ENCODE measurements at places on chromosomes 4 and X. TPM values are rescaled to one million over a fixed set of nuclear protein-coding genes. Genes with fewer than 3 reads are reported as not detected.

The BMX gene
- not detected for total RNA-seq

DNA sequence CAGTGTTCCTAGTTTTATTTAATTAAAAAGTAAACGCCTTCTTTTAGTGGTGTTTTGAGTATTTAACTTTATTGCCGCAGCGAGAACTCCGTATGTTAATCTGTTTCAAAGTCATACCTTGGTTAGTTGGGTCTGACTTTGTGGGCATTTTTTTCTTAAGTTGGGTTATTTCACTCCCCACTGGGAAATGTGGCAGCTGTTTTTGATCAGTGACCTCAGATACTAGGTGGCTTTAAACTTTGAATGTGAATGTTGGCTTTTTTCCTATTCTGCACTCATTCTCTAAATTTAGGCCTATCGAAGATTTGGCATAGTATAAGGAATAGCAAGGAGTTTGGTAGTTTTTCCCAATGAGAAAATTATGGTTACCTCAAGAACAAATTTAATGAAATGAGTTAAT lies 85.9 kb downstream of the FIP1L1 start:
- peaks cover 5% of the 10 kb centered on the region for H3K36me3 ChIP-seq
- no peak for DNase-seq
- peaks cover 7% of the 10 kb centered on the region for H3K4me1 ChIP-seq
- H3K27ac ChIP-seq: no peak overlapping the region
- H3K27me3 ChIP-seq: no peaks in the 10 kb centered on the region
- no peak overlapping the region for H3K4me3 ChIP-seq

GRCh38 chrX:35829501-35829900 lies 31.4 kb downstream of the MAGEB16 start:
- no peaks in the 10 kb centered on the region for H3K4me1 ChIP-seq
- no peaks in the 10 kb centered on the region for H3K36me3 ChIP-seq
- H3K4me3 ChIP-seq: no peak overlapping the region
- no peak for DNase-seq

The NOX1 gene
- total RNA-seq: not detected

DNA sequence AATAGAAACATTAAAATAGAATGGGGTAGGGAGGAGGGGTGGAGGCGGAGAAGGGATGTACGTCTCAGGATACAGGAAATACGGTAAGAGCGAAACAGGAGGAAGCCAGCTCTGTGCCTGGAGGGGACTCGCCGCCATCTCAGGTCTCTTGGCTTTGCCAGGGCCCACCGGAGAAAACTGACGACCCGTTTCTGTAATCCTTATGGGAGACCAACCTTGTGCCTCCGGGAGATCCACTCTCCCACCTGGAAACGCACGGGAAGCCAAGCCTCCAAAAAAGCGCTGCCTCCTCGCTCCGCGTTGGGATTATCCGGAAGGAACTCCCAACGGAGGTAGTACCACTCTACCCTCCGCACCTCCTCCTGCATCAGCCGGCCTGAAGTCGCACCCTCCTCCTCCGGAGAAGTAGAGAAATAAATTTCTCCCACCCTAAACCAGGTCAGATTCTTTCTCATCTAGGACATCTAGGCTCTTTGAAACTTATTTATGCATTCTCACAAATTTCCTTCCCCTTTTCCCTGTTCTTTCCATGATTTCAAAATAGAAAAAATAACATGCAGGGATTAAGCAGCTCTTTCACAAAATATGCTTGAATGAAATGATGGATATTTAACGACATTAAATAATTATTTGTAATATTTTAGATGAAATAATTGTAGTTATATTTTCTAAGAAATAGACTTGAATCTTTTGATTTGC lies at the start of gene NBDY:
Gene NBDY, plus strand, starts transcription at position 92 of the 699 bp plus-strand sequence. Its CDS starts 111 bp downstream, at position 203.
- no peaks in the 10 kb centered on the region for H3K4me1 ChIP-seq
- H3K27me3 ChIP-seq: no peaks in the 10 kb centered on the region
- H3K27ac ChIP-seq: peak within 1 kb of the TSS; percentile 100
- peak; percentile 37 for DNase-seq
- H3K4me3 ChIP-seq: peak within 1 kb of the TSS; percentile 99
- no peaks in the 10 kb centered on the region for H3K36me3 ChIP-seq

DNA sequence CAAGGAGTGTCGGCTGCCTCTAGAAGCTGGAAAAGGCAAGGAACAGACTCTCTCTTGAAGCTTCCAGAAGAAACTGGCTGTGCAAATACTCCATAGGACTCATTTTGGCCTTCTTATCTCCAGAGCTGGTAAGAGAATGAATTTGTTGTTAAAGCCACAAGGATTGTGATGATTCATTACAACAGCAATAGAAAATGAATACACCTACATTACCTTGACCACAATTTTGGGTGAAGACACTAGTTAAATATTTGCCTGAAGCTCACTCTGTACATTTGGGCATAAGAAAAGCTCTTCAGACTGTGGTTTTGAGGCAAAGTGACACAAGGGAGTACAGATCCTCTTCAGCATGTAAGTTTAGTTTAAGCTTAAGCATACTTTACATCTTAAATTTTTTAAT lies 134.5 kb upstream of the TLL1 start:
- H3K27ac ChIP-seq: no peak overlapping the region
- no peak overlapping the region for H3K4me3 ChIP-seq
- H3K4me1 ChIP-seq: no peaks in the 10 kb centered on the region
- DNase-seq: no peak
- H3K36me3 ChIP-seq: no peaks in the 10 kb centered on the region
- no peaks in the 10 kb centered on the region for H3K27me3 ChIP-seq

DNA sequence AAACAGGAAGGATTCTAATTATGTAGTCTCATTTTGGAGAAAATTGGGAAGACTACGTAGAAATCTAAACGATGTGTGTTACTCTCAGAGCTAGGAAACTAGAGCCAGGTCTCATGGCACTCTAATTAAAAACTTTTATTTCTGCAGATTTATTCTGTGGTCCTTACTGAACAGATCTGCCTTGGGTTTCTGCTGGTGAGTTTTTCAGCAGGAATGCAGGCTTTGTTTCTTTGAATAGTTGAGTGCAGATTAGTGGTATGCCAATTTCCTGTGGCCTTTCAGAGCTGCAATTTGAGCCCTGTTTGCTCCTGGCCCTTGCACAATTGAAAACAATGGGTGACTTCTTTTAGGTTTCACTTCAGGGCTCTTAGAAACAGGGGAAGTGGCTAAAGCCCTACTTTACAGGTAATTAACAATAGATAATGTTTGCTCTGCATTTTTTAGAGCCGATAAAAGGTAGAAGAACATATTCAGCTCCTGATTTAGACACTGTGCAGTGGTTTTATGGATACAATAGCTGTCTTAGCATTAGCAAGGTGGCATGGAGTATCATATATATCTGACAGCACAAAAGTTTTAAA lies 21.8 kb downstream of the SPRY1 start:
- H3K27me3 ChIP-seq: no peaks in the 10 kb centered on the region
- DNase-seq: peak; percentile 92
- no peak overlapping the region for H3K4me3 ChIP-seq
- H3K4me1 ChIP-seq: peaks cover 10% of the 10 kb centered on the region

The CRMP1 gene
- 4.4 TPM for total RNA-seq

- peaks cover 11% of the 10 kb centered on the region for H3K4me1 ChIP-seq
- peak; percentile 58 for DNase-seq
- H3K27me3 ChIP-seq: no peaks in the 10 kb centered on the region
- H3K27ac ChIP-seq: peak overlapping the region; percentile 12
- H3K4me3 ChIP-seq: no peak overlapping the region
Measured at GRCh38 chr4:78654807-78655206, 103.2 kb downstream of the ANXA3 start.

The XKRX gene
- total RNA-seq: 0.90 TPM

The TMEM150C gene
- 0.36 TPM for total RNA-seq

- peak; percentile 83 for DNase-seq
- H3K27ac ChIP-seq: no peak overlapping the region
- H3K36me3 ChIP-seq: no peaks in the 10 kb centered on the region
- H3K4me3 ChIP-seq: no peak overlapping the region
Measured at GRCh38 chr4:16573739-16574138, 324.7 kb downstream of the LDB2 start.

DNA sequence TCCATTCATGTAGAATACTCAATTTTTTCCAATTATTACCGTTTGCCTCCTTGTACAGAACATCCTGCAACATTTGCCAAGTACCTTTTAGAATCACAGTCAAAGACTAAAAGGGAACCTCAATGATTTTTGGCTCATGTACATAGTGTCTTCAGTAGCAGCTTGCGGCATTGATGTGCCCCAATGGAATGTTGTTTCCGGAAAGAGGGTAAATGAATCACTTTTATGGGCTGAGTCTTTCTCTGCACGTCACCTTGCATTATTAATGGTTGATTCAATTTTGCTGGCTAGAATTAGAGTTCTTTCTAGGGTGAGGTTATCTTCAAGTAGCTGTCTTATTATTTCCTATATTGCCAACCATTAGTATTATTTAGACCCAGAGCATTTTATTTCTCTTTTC lies 116.9 kb upstream of the GABRA2 start:
- H3K4me1 ChIP-seq: no peaks in the 10 kb centered on the region
- H3K27ac ChIP-seq: no peak overlapping the region
- no peak for DNase-seq
- H3K27me3 ChIP-seq: no peaks in the 10 kb centered on the region
- no peak overlapping the region for H3K4me3 ChIP-seq

- no peak overlapping the region for H3K4me3 ChIP-seq
- H3K27me3 ChIP-seq: no peaks in the 10 kb centered on the region
- H3K27ac ChIP-seq: no peak overlapping the region
- peak; percentile 21 for DNase-seq
- H3K36me3 ChIP-seq: no peaks in the 10 kb centered on the region
Measured at GRCh38 chr4:53651156-53651735, 60.0 kb upstream of the LNX1 start.

The USP17L13 gene
- total RNA-seq: not detected

GRCh38 chr4:96744676-96745075 lies 904.8 kb downstream of the PDHA2 start:
- no peak overlapping the region for H3K27ac ChIP-seq
- H3K36me3 ChIP-seq: no peaks in the 10 kb centered on the region
- H3K4me1 ChIP-seq: no peaks in the 10 kb centered on the region
- no peaks in the 10 kb centered on the region for H3K27me3 ChIP-seq
- H3K4me3 ChIP-seq: no peak overlapping the region

DNA sequence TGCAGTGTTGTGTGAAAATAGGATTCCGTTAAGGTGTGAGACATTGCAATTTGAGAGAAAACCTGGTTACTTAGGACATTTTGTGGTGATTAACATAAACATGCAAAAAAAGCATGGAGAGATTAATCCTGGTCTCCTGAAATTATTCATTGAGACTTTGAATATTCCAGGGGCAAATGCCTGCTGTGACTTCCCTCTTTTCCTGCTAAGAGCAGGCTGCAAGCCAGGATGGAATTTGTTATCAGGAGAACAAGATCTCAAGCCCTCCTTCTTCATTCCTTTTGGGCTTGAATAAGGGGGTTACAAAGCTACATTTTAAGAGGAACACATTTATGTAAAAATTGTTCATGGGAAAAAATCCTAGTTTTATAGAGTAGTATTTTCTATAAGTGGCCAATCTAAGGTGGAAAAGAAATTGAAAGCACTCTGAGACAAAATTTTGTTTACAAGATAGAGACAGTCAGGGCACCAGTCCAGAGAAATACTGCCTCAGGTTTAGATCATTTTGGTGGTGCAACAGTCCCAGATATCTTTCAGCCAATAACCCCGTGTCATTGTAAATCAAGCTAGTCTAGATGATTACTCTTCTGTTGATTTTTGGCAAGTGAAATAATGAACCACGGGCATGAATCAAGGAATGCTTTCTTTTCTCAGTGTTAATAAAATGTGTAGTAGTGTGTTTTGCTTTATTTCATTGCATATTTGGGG lies 1528.3 kb upstream of the AGA start:
- H3K27me3 ChIP-seq: no peaks in the 10 kb centered on the region
- H3K36me3 ChIP-seq: no peaks in the 10 kb centered on the region
- H3K27ac ChIP-seq: no peak overlapping the region
- DNase-seq: no peak
- H3K4me1 ChIP-seq: no peaks in the 10 kb centered on the region

The GRIA2 gene
- not detected for total RNA-seq

GRCh38 chr4:39527296-39528060 lies at the start of gene UGDH:
UGDH (minus strand) TSS chr4:39527439; CDS start chr4:39521512, 5,927 bp downstream.
- peak within 1 kb of the TSS; percentile 76 for H3K4me3 ChIP-seq
- peak within 1 kb of the TSS; percentile 93 for H3K27ac ChIP-seq
- H3K4me1 ChIP-seq: peaks cover 7% of the 10 kb centered on the region
- peak; percentile 99 for DNase-seq
- no peaks in the 10 kb centered on the region for H3K27me3 ChIP-seq
- peaks cover 1% of the 10 kb centered on the region for H3K36me3 ChIP-seq

DNA sequence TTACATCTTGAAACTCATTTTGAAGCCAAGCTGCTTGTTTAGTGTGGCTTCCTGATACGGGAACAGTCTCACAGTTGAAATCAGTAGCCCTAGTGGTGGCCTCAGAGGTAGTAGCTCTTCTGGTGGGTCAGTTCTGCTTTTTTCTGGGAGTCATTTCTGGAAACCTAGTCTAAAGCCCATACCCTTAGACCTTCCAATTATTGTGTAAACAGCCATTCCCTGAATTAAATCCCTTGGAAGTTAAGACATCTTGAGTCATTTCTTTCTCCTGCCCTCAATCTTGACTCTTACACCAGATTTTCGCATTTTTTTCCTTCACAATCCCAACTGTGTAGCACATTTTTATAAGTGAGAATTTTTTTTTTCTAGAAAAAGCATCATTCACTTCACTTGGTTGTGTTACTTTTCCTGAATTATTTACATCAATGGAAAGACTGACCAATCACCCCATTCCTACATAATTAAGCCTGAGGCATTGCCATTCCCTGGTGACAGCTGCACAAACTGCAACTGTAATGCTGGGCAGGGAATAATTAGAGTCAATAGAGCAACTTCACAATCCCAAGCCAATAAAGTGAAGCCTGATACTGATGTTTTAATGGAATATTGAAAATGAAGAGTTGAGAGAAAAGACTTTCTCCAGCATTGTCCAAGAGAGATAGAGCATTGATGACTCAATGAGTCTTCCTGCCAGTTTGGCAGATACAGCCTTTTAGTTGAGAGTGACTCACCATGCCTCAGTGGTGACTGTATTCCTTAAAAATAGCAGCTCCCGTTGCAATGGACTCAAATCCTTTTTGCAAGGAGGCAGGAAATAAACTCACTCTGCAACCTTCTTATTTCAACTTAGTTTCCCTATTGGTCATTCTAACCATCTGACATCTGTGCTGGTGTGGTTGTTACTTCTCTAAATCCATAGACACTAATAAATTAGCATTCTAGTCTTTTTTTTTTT lies 13.0 kb upstream of the SEPSECS start:
- peak; percentile 100 for DNase-seq
- peak overlapping the region; percentile 88 for H3K27ac ChIP-seq
- H3K4me3 ChIP-seq: no peak overlapping the region
- H3K36me3 ChIP-seq: no peaks in the 10 kb centered on the region

GRCh38 chr4:40581254-40582140 lies 48.2 kb downstream of the RBM47 start:
- H3K27ac ChIP-seq: no peak overlapping the region
- no peak for DNase-seq
- peaks cover 6% of the 10 kb centered on the region for H3K4me1 ChIP-seq
- no peaks in the 10 kb centered on the region for H3K27me3 ChIP-seq
- no peak overlapping the region for H3K4me3 ChIP-seq
- H3K36me3 ChIP-seq: no peaks in the 10 kb centered on the region

The LUZP4 gene
- not detected for total RNA-seq

All from IMR-90 (cell line).